ENCODE measurements at places on chromosomes 11 and 22.

GRCh38 chr11:61954851-61955421, 4.8 kb downstream of the BEST1 start:
- no peak for DNase-seq

DNA sequence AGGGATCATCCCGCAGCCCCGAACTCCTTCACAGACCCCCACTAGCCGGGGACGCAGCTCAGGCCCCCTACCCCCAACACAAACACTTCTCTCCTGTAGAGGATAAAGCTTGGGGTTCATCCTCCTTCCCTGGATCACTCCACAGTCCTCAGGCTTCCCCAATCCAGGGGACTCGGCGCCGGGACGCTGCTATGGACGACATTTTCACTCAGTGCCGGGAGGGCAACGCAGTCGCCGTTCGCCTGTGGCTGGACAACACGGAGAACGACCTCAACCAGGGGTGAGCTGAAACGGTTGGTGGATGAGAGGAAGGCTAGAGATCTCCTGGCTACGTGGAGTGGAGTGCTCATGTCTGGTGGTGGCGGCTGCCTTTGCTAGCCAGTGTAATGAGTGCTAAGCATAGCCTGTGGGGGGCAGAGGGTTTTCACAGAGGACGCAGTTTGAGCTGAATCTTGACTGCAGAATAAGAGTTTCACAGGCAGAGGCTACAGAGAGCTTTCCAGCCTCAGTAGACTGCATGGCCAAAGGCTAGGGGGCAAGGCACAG, 580 bp downstream of the ILK start:
- DNase-seq, result no peak

- no peak for DNase-seq
Measured at GRCh38 chr11:60725592-60725991, 1.1 kb downstream of the MS4A18 start.

GRCh38 chr22:48941903-48942575, 885.6 kb downstream of the BRD1 start:
- no peak for DNase-seq

GRCh38 chr11:61071208-61071681, 31.0 kb upstream of the CD5 start:
- no peak for DNase-seq

All from stimulated activated CD8-positive, alpha-beta memory T cell treated with anti-CD3 and anti-CD28 coated beads, Interleukin-15, amount 100 ng/mL, for 24 hours (primary cell).